Kasumi-1 (cell line): ENCODE measurements at places on chromosomes 1 and 21.

- no peak for DNase-seq
These were observed 11.2 kb downstream of the EPHA10 start for GRCh38 chr1:37753473-37754321.

DNA sequence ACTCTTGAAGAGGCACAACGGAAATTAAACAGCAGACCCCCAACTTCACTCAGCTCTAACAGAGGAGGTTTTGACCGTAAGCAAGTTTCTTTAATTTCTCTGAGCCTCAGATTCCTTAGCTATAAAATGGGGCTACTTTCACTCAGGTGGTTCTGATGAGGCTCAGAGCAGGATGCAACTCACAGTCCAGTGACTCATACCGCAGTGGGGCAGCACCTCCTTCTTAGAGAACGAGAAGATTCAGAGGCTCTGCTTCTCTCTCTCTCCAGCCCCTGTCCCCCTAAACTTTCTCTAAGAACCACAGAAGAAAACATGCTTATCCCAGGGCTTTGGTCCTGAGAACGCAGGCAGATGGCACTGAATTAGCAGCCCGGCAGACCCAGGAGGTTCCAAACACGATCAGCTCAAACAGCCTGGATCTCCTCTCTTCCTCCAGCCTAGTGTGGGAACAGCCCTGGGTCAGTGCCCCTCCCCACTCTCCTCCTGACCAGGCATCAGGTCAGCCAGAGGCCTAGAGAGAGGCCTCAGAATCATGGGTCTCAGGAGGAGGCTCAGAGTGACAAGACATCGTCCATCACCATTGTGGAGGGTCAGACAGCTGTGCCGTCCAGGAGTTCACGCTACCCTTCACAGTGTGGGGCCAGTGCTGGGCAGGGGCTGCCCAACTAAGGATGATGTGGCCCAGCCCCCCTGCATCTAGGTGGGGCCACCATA, 433.0 kb downstream of the PTPRU start:
- DNase-seq: no peak

GRCh38 chr1:224770336-224770693, 154.2 kb downstream of the CNIH3 start:
- DNase-seq: no peak

DNA sequence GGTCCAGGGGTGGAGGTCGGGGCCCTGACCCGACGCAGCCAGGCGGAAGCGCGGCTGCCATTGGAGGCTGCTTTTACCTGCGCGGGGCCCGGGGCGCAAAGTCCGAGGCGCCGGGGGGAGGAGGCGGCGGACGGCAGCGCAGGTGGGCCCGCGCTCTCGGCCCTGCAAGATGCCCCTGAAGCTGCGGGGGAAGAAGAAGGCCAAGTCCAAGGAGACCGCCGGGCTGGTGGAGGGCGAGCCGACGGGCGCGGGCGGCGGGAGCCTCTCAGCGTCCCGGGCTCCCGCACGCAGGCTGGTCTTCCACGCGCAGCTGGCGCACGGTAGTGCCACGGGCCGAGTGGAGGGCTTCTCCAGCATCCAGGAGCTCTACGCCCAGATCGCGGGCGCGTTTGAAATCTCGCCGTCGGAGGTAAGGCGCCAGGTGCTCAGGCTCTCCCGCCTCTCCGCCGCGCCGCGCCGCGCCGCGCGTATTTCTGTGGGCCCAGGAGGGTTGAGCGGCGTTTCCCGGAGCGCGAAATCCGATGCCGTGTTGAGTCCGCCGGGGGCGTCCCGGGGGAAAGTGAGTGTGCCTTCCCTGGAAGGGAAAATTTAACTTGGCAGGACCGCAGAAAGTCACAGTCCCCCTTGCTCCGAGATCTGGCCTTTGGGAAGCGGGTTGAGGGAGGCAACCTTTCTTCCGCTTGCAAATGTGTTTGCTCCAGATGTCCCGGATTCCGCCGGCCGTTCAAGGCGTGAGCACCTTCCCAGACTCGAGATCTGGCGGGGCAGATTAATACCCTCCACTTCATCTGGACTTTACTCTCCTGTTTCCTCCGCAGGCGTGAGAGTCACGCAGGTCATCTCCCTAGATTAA, at the start of gene GIPC2:
Gene GIPC2, plus strand, starts transcription at position 41 of the 853 bp plus-strand sequence. Its CDS starts 129 bp downstream, at position 170.
- DNase-seq: no peak

- DNase-seq: no peak
These were observed 263.7 kb downstream of the PTPRU start for GRCh38 chr1:29500041-29500440.

DNA sequence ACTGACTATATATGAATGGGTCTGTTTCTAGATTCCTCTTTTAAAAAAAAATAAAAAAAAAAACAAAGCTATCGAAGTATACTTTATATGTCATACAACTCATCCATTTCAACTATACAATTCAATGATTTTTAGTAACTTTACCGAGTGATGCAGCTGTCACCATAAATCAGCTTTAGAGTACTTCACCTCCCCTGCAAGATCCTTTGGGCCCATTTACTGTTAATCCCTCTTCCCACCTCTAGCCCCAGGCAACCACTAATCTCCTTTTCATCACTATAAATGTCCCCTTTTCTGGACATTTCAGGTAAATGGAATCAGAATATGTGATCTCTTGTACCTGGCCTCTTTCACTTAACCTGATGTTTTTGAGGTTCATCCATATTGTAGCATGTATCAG, 133.9 kb downstream of the PEX14 start:
- no peak for DNase-seq

- no peak for DNase-seq
These were observed 25.4 kb upstream of the LMX1A start for GRCh38 chr1:165381745-165382505.

GRCh38 chr1:21857840-21858670, 46.0 kb downstream of the LDLRAD2 start:
- DNase-seq: no peak

GRCh38 chr1:227780101-227781044, 35.1 kb upstream of the PRSS38 start:
- DNase-seq: no peak

- DNase-seq: peak; percentile 57
These were observed 43.2 kb downstream of the KIF26B start for GRCh38 chr1:245197911-245198379.

DNA sequence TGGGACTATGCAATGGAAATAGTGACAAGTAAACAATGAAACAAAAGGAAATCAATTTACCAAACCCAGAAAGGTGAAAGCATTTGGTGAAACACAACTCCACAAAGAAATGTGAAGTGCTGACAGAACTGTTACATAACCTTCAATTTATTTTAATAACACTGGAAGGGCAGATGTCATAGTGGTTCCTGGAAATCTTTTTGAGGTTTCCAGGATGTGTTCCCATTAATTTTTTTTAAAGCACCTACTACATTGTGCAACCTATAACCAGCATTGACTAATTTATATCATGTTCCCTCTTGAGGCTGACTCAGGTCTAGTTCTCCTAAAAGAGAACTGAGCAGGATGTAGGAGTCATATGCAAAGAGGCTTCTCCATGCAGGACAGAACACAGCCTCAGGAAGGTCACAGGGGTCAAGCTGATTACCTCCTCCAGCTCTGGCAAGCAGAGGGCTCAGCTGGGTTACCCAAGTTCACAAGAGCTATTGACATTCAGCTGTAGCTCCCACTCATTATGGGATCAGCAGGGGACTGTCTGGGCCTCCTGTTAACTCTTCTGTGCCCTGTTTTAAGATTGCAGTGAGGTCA, 157.1 kb upstream of the NRIP1 start:
- peak; percentile 18 for DNase-seq

DNA sequence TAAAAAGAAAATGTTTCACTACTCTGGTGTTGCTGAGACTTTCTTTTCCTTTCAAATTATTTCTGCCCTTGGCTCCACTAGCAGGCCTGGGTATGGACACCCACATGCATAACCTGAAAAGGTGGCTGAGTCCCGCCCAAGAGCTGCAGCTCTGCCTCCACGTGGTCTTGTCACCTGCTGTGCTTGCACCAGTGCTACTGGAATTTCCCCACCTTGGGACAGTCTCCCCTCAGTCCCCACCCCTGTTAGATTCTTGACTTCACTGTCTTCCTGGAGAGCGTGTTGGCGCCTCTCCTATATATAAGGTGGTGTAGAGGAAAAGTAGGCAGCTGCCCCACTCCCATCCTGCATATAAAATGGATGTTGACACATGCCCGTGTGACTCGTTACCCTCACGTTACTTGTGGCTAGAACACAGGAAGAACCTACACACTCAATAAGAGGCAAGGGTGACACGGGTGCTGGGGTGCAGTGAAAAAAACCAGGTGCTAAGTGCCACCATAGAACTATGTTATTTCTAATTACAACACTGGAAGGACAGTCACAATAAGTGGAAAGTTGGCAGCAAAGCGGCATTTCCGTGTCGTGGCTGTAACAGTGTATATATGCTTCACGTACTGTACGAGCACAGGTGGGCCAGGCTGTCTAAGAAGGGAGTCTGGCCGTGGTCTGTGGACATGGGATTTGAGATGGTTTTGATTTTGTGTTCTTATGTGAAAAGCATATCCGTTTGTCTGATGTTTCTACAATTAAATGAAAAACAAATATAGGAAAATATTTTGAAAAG, 61.0 kb downstream of the POFUT2 start:
- DNase-seq: no peak

DNA sequence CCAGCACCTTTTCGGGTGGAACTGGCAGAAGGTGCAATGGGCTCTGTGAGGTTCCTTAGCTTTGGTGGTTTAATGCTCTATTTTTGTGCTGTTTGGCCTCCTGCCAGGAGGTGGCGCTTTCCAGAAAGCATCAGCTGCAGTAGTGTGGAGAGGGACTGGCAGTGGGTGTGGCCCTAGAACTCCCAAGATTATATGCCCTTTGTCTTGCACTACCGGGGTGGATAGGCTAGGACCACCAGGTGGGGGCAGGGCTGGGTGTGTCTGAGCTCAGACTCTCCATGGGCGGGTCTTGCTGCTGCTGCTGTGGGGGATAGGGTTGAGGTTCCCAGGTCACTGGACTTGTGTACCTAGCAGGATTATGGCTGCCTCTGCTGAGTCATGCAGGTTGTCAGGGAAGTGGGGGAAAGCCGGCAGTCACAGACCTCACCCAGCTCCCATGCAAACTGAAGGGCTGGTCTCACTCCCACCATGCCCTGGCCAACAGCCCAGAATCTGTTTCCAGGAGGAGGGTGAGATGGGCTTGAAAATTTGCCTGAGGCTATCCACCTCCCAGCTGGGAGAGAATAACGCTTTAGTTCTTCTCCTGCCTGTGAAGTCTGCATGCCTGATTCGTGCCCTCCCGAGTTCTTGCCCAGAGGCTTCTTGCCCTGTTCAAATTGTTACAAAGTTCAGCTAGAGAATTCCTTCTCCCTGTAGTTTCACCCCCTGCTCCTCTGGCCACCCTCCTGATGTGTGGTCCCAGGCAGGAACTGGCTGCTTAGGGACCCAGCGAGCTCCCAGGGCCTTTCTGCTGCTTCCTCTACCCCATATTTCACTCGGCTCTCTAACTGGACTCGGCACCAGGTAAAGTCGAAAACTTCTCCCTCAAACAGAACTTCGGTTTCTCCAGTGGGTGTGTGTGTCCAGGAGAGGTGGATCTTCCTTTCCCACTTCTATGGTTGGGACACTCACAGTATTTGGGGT, 76.5 kb upstream of the BTG3 start:
- DNase-seq: no peak

DNA sequence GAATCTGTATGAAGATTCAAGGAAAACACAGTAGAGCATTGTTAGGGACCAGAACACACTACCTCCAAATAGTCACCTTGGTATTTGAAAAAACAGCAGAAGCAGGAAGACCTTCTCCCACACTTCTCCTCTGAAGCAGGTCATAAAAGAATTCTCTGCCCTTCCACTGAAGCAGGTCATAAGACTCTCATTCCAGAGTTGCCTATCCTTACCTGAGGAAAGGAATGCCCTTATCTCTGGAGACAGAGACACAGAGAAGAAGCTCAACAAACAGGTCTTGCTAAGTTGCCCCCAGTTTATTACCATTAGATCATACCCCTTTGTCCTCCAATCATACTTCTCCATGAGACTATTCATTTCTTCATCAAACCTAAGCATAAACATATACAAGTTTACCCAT, 225.8 kb upstream of the TNR start:
- DNase-seq: no peak

DNA sequence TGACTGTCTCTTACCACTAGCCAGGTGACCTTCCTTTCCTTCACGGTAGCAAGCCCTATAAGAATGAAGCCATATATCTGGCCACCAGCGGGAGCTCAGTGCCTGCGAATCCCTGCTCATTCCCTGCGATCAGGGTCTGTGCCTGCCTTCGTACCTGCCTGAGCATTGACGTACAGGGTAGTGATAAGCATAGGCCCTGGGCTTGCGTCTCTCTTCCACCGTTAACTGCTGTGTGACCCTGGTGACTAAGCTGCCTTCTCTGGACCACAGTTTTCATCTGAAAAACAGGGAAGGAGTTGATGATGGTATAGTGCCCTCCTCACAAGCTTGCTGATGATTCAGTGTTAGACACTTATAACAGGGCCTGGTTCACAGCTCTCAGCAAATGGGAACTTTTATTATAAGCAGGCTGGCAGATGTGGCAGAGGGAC, 4.1 kb downstream of the ZC3H12A start:
- peak; percentile 24 for DNase-seq

- no peak for DNase-seq
These were observed 28.6 kb downstream of the CAMSAP2 start for GRCh38 chr1:200767321-200767720.

GRCh38 chr1:153803470-153804056, 28.4 kb downstream of the SLC27A3 start:
- DNase-seq: peak; percentile 31

DNA sequence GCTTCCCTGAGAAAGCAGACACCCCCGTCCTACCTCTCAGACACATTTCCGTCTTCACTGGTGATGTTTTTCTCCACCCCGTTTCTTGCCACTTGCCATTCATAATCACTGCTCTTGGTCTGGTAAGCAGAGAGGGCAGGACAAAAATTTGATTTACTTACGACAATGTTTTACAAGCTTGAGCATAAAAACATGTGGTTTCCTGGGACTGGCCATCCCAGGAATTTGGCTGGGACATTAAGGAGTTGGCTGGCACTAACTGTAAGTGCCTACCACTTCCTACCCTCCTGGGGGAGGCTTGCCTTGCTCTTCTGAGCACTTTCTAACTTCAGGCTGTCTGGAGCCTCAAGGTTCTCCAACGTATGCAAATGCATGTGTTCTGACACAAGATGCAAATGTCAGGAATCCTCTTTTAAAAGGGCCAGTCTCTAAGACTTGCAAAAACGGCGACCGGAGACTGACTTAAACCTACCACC, 24.2 kb downstream of the ZBTB18 start:
- DNase-seq: no peak

GRCh38 chr1:26482921-26483320, 10.7 kb downstream of the HMGN2 start:
- DNase-seq: no peak

- no peak for DNase-seq
These were observed 5.7 kb downstream of the LAMB3 start for GRCh38 chr1:209646558-209646957.

GRCh38 chr1:3924825-3925220, 24.8 kb upstream of the C1orf174 start:
- no peak for DNase-seq

DNA sequence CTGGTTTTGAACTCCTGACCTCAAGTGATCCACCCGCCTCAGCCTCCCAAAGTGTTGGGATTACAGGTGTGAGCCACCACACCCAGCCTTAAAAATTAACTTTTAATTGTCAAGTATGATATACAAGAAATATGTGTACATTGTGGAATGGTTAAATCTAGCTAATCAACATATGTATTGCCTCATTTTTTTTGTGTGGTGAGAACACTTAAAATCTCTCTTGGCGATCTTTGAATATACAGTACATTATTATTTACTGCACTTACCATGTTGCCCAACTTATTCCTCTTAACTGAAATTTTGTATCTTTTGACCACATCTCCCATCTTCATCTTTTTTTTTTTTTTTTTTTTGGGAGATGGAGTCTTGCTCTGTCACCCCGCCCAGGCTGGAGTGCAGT, 23.3 kb downstream of the THRAP3 start:
- DNase-seq: no peak

- DNase-seq: no peak
These were observed 668 bp downstream of the CBR3 start for GRCh38 chr21:36135391-36136102.
